ENCODE measurements at places on chromosomes 13 and 19.
A peak's percentile ranks its signal among the peaks of the same experiment; 100 is the strongest.

DNA sequence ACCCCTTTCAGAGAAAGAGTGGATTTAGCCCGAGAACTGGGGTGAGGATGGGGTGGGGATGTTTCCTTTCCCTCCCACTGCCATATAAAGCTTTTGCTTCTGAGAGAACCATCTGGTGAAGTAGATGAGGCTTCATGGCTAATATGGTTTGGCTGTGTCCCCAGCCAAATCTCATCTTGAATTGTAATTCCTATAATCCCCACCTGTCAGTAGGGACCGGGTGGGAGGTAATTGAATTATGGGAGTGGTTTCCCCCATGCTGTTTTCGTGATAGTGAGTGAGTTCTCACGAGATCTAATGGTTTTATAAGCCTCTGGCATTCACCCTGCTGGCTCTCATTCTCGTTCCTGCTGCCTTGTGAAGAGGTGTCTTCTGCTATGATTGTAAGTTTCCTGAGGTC is 270.9 kb downstream of the LMO7 start:
- peak; percentile 61 for DNase-seq

GRCh38 chr19:55391191-55391670 is 5.5 kb downstream of the RPL28 start:
- no peak for DNase-seq

GRCh38 chr19:49799798-49800376 is 13.2 kb downstream of the FUZ start:
- DNase-seq = no peak

- DNase-seq = no peak
Observed at GRCh38 chr19:44687888-44688287, 11.1 kb upstream of the CEACAM16 start.

DNA sequence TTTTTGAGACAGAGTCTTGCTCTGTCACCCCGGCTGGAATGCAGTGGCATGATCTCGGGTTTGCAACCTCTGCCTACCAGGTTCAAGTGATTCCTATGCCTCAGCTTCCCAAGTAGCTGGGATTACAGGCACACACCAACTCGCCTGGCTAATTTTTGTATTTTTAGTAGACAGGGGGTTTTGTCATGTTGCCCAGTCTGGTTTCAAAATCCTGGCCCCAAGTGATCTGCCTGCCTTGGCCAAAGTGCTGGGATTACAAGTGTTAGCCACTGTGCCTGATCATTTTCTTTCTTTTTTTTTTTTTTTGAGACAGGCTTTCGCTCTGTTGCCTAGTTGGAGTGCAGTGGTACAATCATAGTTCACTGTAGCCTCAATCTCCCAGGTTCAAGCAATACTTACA is 28.7 kb downstream of the ZMYM5 start:
- no peak for DNase-seq

DNA sequence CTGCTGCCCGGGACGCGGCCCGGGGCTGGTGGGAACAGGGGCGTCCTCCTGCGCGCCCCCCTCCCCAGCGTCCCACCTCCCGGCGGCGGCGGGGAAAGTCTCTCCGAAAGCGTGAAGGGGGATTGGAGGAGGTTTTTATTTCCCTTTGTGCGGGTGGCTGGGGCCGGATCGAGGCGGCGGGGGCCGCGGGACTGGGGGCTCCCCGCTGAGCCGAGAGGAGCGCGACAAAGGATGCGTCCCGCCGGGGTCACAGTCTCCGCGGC is 132 bp downstream of the SHD start:
- DNase-seq = no peak

GRCh38 chr13:42847891-42848663 is 66.7 kb downstream of the FAM216B start:
- DNase-seq = no peak

GRCh38 chr13:44231786-44232516 is 141.7 kb upstream of the SERP2 start:
- DNase-seq = no peak

GRCh38 chr13:78759704-78760103 is 100.7 kb upstream of the OBI1 start:
- DNase-seq = no peak

GRCh38 chr13:104385404-104385803 is 1319.2 kb upstream of the SLC10A2 start:
- no peak for DNase-seq

DNA sequence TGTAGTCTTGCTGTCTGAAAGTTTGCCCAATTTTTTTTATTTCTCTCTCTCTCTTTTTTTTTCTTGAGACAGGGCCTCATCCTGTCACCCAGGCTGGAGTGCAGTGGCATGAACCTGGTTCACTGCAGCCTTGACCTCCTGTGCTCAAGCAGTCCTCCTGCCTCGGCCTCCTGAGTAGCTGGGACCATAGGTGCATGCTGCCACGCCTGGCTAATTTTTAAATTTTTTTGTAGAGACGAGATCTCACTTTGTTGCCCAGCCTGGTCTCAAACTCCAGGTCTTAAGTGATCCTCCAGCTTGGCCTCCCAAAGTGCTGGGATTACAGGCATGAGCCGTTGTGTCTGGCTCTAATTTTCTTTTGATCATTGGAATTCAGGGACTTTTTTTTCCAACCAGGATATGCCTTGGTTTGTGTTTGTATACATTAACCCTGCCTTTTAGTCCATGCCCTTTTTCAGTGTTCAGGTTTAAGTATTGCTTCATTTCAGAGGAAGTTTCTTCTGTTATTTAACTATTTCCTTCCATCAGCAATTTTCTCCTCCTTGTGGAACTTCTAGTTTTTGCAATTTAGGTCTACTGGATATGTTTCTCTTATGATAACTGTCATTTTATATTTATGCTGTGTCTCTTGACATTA is 201.4 kb downstream of the PCCA start:
- no peak for DNase-seq
